H7 (cell line): ENCODE measurements at places on chromosomes 4 and X.

GRCh38 chrX:154458116-154458953 lies at the start of gene PLXNA3:
Gene PLXNA3, plus strand, starts transcription at chrX:154458281. Its CDS starts 1,903 bp downstream, at chrX:154460184.
- peak; percentile 94 for DNase-seq

GRCh38 chr4:167101035-167101434 lies 133.3 kb downstream of the SPOCK3 start:
- no peak for DNase-seq

GRCh38 chr4:96173756-96174155 lies 333.9 kb downstream of the PDHA2 start:
- DNase-seq, result no peak

DNA sequence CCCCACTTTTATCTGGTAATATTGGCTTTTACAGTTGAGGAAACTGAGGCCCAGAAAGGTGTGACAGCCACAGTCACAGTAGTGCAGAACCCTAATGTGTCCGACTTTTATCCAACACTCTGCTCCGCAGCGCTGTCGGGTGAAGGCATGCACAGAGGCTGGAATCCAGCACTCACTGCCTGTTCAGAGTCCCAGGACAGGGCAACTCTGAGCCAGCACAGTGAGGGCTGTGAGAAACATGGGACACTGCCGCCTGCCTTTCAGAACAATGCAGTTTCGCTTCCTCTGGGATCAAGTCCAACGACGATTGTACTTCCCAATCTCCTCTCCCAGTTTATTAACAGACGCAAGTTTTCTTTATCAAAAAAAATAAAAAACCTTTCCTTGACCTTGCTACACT lies 41.9 kb upstream of the PDGFRA start:
- no peak for DNase-seq

DNA sequence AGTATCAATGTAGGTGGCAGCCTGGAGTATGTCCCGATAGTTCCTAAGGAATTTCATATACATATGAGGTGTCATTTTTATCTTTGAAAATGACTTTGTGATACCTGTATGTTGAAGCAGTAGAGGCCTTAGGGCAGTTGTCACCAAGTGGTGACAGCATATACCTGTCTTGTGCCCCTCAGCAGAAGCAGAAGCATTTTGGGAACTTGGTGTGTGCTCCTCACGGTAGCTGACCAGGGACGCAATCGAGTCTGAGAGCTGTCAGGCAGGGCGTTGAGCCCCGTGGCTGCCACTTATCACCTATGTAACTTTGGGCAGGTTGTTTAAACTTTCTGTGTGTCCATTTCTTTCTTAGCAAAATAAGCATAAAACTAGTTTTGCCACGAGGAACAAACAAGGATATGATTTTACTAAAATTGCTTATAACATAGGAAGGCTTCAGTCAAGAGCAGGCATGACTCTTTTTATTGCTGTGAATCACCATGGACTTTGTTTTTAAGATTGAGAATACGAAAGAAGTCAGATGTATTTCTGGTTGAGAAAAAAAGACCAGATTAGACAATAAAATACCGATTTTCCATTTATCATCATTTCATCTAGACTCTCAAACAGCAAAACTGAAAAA lies 161.5 kb downstream of the CPE start:
- DNase-seq, result no peak

GRCh38 chr4:140151699-140152012 lies 2.3 kb downstream of the MAML3 start:
- DNase-seq, result peak; percentile 95

- no peak for DNase-seq
Measured at GRCh38 chr4:139961344-139961946, 192.5 kb downstream of the MAML3 start.

GRCh38 chrX:15834053-15834452 lies 20.6 kb downstream of the AP1S2 start:
- DNase-seq, result no peak

DNA sequence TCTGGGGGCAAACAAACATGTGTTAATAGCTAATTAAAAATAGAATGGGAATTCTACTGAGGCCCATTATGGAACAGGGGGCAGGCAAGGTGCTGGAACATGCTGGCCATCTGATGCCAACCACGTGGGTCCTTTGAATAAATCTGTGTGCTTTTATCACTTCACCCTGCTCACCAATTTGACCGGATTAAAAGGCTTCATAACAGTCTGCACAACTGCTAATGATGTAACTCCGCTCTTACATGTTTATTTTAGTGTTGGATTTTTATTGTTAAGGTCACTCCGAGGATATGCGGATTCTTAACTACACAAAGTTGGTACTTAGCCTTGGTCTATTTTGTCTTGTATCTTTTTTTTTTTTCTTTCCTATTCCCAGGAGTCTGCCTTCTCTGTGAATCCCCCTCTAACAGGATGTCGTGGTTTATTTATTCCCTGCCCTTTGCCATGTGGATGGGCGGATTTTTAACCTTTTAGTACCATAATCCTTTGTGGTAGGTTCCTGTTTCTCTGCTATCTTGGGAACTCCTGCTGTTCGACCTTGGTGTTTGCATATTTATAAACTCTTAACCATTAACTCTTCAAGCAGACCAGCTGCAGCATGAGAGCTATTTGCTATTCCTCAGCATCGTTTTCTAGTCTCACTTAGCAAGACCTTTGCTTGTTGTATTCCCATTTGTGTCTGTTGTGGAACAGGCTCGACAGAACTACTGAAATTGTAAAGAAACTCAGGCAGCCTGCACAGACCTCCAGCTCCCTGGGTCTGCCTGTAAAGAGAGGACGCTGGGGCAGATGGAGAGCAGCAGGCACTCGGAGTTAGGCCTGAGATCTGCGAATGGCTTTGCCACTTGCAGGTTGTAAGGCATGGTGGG lies 38.0 kb downstream of the TRIM2 start:
- DNase-seq, result peak; percentile 52

DNA sequence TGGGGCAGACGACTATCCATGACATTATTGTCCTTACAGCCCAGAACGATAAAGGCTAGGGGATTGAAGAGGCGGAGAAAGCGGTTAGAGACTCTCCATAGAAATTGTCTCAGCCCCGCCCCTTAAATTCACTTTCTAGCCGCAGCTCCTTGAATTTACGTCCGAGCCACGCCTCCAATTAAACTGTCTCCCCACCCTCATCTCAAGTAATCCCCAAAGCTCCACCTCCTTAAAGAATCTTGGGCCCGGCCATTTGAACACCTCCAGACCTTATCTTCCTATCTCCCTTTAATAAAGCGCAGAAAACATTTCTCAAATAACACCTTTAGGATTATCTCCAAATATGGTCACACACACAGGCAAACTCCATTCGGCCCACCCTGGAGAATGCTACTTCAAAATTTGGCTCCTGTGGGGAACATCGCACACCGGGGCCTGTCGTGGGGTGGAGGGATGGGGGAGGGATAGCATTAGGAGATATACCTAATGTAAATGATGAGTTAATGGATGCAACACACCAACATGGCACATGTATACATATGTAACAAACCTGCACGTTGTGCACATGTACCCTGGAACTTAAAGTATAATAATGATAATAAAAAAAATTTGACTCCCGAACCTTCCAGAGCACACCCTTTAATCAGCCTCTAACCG lies 7.2 kb upstream of the MAGIX start:
- DNase-seq, result peak; percentile 77

GRCh38 chr4:152290366-152290921 lies 245.4 kb downstream of the FBXW7 start:
- no peak for DNase-seq

DNA sequence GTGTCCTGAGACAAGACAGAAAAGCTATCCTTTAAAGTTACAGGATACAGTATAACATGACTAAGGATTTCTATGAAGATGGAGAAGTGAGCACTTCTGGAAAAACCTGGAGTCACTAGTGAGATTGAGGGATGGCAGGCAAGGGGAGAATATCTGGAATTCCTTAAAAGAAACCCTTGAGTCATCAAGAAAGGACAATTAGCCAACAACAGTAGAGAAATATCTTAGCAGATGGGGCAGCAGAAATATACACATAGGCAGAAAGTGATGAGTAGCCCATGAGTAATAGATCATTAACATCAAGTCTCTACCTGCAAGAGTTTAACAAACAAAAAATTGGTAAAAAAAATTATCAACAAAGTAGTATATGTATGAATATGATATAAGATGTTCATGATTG lies 858.8 kb upstream of the FRG1 start:
- DNase-seq, result no peak

DNA sequence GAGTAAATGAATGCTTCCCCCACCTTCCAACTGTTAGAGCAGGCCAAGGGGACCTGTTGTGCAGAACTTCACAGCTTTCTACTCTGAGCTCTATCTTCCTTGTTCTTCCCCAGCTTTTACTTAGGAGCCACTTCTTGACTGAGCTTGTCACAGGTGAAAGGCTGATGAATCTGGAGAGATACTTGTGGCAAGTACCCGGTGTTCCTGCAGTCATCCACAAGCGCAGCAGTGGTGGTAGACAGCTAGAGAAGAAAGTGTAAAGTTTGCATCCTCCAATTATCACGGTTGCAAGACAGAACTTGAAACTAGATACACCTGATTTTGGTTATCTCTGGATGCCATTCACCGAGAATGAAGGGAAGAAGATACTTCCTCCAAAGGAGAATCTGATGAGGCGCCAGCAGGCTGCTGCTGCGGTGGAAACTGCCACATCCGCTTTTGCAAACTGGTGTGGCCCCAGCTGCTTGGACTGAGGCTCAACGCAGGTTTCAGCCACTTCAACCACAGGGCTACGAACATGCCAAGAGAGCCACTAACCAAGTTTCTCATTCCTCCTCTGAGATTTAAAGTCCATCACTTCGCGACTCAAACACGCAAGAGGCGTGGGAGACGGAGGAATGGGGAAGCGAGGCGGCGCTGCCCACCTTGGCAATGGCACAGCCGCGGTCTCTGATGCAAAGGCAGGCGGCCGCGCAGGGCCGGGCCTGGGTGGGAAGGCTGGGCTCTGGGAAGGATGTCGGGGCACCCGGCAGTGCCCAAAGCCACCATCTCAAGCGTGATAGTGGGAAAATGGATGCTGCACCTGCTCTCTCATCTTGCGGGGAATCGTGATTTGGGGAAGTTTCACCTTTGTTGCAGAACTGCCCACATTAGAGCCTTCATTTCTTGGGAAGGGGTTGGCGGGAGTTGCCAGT lies 1.3 kb upstream of the FHIP1A start:
- peak; percentile 49 for DNase-seq

DNA sequence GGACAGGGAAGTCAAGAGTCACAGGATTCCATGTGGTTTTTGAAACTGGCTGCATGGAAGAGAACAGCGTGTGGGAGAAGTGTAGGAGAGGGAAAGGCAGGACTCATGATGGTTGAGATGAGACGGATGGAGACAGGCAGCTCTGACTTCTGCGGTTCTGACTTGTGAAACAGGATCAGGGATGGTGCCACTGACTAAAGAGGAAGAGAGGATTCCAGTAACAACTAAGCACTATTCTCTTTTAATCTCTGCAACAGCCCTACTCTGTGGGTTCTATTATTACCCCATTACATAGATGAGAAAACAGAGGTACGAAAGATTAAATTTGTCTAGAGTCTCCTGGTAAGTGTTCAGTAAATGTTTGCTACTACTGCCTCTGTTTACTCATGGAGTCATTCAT lies 156.3 kb downstream of the CBR4 start:
- DNase-seq, result no peak
